Mesendoderm (in vitro differentiated cells): ENCODE measurements at places on chromosomes 6 and 20.

DNA sequence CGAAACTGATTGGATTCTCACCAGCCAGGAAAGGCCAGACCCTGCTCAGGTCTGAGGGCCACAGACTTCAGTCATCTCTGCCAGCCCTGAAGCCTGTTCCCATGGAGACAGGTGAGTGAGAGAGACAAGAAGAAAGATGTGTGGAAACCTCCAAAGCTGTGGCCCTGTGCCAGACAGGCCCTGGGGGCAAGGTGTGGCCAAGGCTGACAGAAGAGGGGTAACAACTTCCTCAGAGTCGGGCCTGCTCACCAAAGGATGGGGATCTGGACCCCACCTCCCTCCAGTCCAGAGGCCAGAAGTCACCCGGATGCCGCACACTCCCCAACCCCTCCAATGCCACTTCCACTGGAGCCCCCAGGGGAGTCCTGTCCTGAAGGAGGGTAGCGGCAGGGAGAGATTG, 73.6 kb downstream of the MDGA1 start:
- no peak for DNase-seq

DNA sequence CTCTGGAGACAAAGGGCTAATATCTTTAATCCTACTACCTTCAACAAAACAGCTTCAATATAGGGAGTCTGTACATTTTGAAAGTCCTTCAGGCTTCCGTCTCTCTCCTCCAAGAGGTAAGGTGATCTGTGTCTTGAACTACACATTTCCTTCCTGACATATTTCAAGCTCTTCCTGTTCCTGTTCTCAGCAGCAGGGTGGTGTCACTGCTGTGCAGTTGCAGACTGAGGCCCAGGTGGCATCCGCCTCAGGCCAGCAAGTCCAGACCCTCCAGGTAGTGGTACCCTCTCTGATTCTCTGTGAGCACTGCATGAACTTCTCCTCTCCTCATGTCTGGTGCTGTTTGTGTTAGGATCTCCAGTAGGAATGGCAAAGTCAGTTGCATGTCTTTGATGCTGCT, 7.8 kb downstream of the NFYA start:
- DNase-seq: no peak

GRCh38 chr20:43977252-43977651, 62.6 kb downstream of the TOX2 start:
- no peak for DNase-seq

DNA sequence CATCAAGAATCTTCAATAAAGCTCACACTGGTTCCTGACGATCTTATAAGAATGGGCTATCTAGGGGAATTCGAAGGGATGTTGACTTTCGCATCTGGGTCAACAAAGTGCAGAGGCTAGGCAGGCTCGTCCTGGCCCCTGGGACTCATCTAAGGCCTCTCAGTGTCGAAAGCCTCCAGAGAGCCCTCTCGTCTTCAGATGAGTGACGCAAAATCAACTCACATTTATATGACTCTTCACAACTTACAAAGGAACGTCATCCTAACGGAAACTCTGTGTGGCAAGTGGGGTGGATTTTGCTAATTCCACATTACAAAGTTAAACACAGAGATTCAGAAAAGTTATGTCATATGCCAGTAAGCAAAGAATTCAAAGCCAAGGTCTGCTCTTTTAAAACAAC, 270.5 kb upstream of the EXOC2 start:
- DNase-seq: no peak

DNA sequence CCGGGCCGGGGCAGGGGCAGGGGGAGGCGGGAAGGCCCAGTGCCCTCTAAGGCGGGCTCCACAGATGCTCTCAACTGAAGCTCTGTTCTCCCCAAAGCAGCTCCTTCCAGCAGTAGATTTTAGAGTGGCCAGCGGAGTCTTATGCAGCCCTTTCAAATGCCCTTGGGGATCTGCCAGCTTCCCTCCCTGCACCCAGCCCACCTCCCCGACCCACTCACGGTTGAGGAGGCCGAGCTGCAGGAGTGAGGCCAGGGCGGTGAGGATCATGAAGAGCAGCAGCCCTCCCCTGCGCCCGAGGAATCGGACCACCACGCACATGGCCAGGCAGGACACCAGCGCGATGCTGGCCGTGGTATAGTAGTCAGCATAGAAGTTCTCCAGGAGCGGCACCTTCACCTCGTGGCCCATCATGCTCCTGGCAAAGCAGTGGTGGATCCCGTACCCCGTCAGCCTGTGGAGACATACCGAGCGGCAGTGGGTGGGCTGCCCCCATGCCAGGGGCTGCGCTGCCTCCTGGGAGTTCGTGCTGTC, 28.0 kb downstream of the PSMG4 start:
- DNase-seq: no peak

- peak; percentile 96 for DNase-seq
Observed at GRCh38 chr6:135323202-135323668, 142.1 kb downstream of the MYB start.

DNA sequence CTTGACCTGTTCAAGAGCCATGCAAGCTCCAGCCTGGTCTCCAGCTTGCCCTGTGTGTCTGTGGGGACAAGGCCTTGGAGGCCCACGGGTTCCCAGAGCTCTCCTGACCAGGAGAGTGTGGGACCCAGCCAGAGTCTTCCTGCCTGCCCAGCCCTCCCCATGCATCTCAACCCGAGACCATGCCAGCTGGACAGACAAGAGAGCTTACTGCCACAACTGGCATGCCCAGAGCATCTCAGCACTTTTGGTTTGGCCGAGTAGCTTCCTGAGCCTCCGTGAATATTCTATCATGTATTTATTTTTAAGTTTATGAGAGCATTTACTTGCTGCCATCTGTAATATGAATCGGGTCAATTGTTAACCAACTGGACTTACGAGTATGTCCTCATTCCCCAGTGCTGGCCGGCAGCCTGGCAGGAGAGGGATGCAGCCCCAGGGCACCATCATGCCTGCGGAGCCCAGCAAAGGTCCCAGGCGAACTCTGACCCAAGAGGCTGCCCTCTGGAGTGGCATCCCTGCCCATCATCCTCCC, 14.9 kb downstream of the IP6K3 start:
- DNase-seq: no peak

DNA sequence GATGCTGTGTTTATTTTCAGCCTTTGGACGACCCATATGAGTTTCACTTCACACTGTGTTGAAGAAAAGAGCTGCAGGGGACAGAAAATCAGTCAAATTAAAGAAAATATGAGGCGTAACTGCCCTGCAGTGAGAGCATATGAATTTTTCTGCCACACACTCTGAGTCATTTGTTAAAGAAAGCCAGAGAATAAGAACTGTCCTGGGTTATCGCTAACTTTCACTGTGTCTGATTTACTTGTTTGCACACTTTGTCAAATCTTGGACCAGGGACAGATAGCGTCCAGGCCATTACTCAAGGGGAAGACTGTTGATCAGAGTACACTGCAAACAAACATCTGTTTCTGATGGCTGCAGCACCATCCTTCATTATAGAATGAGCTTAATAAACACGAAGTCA, 126.8 kb upstream of the AGPAT4 start:
- DNase-seq: no peak

- DNase-seq: no peak
Observed at GRCh38 chr6:56802584-56802983, 152.3 kb upstream of the BEND6 start.

DNA sequence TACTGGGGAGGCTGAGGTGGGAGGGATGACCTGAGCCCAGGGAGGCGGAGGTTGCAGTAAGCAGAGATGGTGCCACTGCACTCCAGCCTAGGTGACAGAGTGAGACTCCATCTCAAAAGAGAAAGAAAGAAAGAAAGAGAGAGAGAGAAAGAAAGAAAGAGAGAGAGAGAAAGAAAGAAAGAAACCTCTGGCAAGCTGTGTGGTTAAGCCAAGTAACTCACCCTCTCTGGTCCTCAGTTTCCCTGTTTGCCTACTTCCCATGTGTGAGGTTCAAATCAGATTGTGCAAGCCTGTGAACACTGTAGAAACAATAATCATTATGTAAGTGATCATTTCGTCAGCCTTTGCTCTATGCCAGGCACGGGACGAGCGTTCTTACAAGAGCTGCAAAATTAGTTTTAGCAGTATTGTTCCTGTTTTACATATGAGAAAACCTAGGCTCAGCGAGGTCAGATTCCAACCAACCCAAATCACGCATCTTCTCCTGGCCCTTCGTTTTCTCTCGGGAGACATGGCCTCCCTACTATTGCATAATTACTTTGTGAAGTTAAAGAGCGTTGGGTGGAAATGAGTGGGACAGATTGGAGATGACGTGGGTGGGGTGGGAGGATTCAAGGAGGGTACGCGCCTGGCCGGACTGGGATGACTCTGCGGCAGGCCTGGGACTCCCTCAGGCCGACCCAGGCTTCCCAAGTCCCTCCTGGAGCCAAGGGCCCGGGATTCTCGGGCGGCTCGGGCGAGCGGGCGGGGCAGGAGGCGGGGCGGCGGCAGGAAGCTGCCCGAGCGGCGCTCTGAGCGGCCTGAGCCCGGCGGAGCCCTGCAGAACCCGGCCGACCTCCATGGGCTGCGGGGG, at the start of gene SNX21:
Gene SNX21 (plus strand): TSS at position 770 of the 853 bp plus-strand sequence. CDS start 121 bp downstream, outside the sequence.
- DNase-seq: peak; percentile 88

DNA sequence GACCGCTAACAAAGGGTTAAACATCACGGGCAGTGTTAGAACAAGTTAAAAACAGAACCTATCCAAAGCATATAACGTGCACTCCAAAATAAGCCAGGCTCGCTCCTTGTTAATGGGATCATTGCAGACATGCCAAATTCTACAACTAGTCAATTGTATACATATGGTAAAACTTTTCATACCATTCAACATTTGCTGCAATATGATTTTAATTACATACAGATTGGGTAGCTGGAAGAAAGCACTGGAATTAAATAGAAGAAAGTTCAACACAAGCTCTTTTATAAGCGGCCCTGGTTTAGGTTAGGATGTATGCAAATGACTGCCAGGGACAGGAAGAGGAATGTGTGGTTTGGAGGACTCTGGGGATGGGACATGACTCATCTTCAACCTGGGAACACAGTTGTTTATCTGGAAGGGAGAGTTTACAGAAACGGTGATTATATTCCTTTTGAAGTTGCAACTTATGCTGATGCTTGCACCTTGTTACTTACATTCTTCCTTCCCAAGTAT, 62.5 kb upstream of the TIAM2 start:
- DNase-seq: peak; percentile 96

GRCh38 chr6:165767228-165767627, 104.2 kb upstream of the PDE10A start:
- DNase-seq: no peak

DNA sequence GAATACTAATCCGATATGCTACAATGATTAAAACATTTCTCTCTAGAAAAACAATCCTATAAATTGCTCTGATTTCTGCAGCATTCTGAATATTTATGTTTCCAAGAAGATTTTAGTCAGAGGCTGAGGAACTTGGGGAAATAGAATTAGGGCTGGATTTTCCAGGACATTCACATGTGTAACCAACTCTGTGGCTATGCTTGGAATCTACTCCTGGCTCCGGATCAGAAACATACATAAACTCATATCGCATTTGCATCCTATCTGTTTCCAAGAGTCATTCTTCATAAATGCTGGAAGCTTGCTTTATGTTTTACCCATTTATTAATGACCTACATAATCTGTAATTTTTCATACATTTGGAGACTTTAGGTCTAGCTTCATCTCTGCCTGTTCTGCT, 459.9 kb upstream of the MARCKS start:
- no peak for DNase-seq

DNA sequence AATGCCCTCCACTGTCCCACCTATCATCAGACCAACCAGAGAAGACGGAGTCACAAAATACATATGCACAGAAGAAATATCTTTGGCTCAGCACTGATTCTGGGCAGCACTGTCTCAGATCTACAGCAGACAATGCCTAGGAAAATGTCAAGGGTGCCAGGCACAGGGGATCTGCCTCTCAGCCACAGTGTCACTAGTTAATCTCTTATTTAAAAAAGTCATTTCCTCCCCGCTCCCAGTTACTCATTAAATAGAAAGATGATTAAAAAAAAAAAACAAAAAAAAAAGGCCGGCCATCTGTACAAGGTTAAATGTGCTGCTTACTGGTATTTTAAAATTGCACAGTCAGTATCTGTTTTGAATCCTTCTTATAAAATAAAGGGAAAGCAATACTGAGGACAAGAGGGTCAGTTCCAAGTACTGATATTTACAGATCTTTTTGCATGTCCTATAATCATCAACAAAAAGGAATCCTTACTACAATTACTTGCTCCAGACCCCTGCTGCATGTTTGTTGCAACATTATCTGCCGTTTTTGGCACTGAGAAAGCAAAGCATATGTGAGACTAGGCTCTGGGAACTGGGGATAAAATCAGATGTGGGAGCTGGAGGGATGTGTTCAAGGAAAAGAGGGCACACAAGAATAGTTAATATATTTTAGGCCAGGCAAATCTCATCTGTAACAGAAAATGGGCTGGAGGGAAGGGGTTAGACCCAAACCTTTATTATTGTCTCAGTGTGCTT, 299.3 kb downstream of the KIF16B start:
- no peak for DNase-seq

DNA sequence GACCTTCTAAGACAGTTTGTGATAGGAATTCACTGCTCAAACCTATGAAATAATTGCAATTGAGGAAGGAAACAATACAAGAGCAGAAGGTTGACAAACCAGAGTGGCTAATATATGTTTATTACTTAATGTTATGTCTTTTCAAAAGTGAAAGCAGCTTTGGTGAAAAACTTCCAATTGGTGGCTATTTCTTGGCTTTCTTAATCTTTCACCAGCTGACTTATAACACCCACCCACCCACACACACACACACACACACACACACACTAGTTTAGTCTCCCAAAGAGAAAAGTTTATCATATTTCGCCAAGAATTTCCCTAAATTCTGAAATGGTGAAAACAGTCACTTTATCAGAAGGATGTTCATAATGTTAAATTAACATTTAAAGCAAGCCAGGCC, 583.5 kb downstream of the EYS start:
- no peak for DNase-seq

GRCh38 chr20:45893831-45894230, 2.7 kb downstream of the CTSA start:
- peak; percentile 14 for DNase-seq

GRCh38 chr6:42939810-42940167, 10.5 kb downstream of the CNPY3 start:
- DNase-seq: no peak

DNA sequence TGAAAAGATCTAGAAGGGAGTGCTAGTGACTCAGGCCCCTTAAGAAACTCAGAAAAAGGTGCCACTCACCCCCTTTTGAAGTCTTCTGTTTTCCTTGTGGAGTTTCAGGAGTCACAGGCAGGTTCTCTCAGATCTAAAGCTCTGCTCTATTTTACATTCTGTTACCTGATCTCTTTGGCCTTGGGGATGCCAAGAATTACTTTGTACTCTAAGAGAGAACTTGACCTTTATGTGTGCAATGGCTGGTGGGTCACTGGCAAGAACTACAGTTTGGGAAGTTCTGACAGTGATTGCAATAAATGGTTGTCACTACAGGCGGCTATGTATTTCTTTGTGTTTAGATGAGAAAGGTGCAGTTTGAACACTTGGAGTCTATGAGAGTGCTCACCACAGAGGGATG, 24.2 kb upstream of the ENPP4 start:
- DNase-seq: no peak

GRCh38 chr20:36154700-36155628, at the start of gene EPB41L1:
EPB41L1 (plus strand) TSS chr20:36154740; CDS start chr20:36173778, 19,038 bp downstream.
- DNase-seq: peak; percentile 42

- DNase-seq: no peak
Observed at GRCh38 chr20:23773127-23773526, 22.4 kb upstream of the CST1 start.

- DNase-seq: no peak
Observed at GRCh38 chr6:105452376-105452775, 49.5 kb upstream of the PREP start.
